ENCODE measurements at places on chromosomes 3 and 15. TPM values are rescaled to one million over a fixed set of nuclear protein-coding genes. Genes with fewer than 3 reads are reported as not detected.
A peak's percentile ranks its signal among the peaks of the same experiment; 100 is the strongest.

CIDEC gene
- total RNA-seq: 0.14 TPM

CCDC39 gene
- total RNA-seq: 0.05 TPM

RHCG gene
- 0.85 TPM for total RNA-seq

TMEM158 gene
- total RNA-seq: 0.66 TPM

FBXL22 gene
- total RNA-seq: 0.33 TPM

COL6A5 gene
- 0.05 TPM for total RNA-seq

CSPG4 gene
- total RNA-seq: 1.5 TPM

SYNPR gene
- total RNA-seq: 0.09 TPM

NEIL1 gene
- 30.8 TPM for total RNA-seq

AGBL1 gene
- under 0.01 TPM for total RNA-seq

ZNF80 gene
- total RNA-seq: 0.09 TPM

RAB6B gene
- total RNA-seq: 0.24 TPM

IL12A gene
- total RNA-seq: 0.52 TPM

CRBN gene
- 67.7 TPM for total RNA-seq

DNA sequence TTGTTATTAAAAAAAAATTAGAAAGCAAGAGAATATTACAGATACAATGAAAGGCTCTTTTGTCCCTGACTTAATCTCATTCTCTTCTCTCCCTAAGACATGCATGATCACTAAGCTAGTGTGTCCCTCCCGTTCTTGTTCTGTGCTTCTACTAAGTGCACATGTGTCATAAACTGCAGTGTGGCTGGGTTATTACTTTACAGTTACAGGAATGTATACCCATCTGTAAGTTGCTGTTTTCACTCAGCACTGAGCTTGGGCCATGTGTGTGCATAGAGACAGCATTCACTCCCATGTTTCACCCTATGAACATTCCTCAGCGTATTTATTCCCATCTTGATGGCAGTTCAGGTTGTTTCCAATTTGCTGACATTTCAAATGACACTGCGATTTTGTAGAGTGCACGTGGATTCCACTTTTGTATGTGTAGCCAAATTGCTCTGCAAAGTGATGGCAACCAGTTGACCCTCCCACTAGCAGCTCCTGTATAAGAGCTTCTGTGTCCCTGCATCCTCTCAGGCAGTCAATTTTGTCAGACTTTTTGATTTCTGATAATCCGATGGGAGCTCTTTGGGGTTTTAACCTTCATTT is 145.8 kb upstream of the UBE2E1 start:
- DNase-seq: no peak

- peak; percentile 59 for DNase-seq
Observed at GRCh38 chr15:55267401-55268175, 22.0 kb downstream of the RAB27A start.

GRCh38 chr15:55008421-55008820 is 188.3 kb downstream of the RSL24D1 start:
- no peak for DNase-seq

DNA sequence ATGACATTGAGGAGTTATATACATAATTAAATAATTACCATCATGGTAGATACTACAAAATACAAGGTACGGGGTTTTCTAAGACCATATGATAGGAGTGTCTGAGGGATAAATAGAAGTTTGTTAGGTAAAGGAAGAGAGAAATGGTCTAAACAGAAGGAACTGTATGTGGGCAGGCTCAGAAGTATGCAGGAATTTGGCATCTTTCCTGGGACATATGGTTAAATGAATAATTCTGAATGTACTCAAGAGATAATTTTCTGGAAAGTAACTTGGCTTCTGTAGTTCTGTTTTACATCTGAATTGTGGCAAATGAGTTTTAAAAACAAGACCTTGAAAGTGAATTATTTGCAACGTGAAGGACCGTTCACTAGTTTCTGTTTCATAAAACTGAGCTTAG is 17.5 kb downstream of the LMCD1 start:
- DNase-seq: no peak

GRCh38 chr15:81016489-81017068 is 15.9 kb downstream of the TLNRD1 start:
- DNase-seq: no peak

DNA sequence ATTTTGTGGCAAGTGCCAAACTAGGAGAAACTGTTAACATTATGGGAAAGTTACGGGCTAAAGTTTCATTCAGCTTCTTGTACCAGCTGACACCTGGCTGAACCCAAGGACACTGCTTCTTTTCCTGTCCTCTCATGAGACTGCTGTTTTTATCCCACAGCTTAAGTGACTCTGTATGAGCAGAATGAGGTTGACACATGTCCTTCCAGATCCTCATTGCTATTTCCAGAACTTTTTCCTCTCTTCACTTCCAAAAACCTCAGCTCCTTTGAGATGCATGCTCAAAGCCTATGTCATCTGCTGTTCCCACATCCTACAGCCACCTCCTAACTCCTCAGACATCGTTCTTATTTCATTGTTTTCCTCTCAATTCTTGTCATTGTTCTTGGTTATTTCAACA is 183.6 kb downstream of the DCLK3 start:
- no peak for DNase-seq

GRCh38 chr15:83659417-83659812 is 5.5 kb downstream of the ADAMTSL3 start:
- DNase-seq: no peak

GRCh38 chr3:12472796-12473195 is 11.5 kb upstream of the TSEN2 start:
- no peak for DNase-seq

DNA sequence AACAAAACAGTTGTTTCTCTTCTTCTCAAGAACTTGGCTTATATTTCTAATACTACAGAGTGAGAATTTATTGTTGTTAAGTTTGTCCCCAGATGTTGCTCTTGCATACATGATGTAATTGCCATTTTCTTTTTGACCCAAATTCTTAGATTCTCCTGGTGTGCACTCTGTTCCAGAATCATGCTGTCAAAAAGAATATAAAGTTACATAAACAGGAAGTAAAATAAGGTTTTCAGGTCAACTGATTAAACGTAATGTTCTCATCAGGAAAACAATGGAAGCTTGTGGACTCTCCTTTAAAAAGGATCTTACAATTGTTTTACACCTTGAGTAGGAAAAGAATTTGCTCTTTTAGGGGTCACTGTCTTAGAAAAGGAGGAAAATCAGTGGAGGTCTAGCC is 121.8 kb downstream of the ADAM10 start:
- no peak for DNase-seq

- DNase-seq: no peak
Observed at GRCh38 chr3:150877303-150877702, 27.9 kb downstream of the MINDY4B start.

DNA sequence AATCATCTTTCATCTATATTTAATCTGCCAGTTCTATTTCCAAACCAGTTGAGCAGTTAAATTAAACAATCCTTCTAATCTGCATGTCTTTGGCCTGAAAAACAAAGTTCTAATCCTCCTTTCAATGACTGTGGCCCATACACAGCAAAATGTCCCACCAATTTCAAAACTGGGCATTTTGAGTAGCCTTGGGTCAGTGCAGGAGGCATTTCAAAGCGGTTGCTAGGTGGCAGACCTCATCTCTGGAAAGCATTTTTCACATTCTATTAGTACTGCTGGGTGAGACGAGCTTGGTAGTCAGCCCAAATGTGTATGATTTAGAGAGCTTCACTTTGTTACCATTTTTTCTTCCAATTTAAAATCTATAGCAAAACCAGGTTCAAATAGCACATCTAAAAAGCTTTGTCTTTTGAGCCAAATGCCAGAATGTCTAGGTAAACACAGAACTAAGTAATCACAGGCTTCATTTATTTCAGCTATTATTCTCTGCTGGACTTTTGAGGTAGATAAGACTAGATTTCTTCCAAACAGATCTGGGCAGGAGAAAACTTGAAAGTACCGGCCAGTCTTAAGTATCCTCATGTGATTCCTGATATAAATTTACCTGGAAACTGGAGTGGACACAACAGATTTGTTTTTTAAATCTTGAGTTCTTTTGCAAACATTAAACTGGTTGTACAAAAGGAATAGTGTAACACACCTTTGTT is 8.9 kb upstream of the ARHGEF26 start:
- DNase-seq: no peak

DNA sequence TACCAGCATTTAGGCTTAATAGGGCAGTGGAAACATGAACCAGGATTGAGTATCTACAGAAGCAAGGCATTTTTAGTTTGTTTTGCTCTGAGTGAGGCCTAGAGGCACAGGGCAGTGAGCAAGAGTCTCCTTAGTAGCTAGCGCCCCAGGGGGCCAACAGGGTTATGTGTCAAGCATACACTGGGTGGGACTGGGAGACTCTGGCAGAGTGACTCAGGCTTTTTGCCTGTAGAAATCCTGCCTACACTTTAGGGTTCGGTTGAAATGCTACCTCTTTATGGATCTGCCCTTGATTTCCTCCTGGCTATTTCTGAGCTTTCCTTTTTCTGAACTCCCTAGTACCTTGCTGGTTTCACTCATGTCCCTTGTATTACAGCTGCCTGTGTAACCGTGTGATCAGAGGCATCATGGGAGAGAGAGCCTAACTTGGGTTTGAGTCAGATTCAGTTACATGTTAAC is 72.2 kb downstream of the TOP2B start:
- no peak for DNase-seq
